ENCODE measurements at places on chromosomes 2 and 18. TPM values are rescaled to one million over a fixed set of nuclear protein-coding genes. Genes with fewer than 3 reads are reported as not detected.

THSD7B gene
- total RNA-seq: 0.05 TPM

DNA sequence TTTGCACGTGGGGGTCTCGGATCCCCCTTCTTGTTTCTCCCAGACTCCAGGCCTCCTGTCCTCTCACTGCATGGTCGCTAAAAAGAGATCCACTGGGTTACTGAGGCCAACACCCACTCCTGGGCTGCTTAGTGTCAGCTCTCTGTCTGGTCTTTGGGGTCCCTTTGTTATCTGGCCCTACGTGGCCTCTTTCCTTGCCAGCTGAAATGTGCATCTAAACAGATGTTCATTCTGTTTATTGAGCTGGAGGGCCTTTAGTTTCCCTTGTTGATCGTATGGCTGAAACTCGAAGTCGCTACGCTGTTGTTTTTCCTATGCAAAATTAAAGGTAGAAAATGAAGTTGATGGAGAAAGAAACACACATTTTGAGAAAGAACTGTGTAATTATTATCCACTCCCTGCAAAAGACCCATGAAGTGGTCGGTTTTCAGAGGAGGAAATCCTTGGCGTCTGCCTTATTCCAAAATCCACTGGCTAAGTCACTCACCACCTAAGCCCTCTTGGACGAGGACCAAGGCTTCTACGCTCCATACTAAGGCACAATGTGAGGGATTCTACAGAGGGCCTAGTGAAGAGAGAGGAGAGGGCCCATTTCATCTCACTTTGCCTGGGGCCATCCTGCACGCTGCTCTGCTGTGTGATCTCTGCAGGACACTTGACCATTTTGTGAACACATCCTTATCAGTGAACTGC is 105.3 kb downstream of the GLI2 start:
- no peak for DNase-seq

DNA sequence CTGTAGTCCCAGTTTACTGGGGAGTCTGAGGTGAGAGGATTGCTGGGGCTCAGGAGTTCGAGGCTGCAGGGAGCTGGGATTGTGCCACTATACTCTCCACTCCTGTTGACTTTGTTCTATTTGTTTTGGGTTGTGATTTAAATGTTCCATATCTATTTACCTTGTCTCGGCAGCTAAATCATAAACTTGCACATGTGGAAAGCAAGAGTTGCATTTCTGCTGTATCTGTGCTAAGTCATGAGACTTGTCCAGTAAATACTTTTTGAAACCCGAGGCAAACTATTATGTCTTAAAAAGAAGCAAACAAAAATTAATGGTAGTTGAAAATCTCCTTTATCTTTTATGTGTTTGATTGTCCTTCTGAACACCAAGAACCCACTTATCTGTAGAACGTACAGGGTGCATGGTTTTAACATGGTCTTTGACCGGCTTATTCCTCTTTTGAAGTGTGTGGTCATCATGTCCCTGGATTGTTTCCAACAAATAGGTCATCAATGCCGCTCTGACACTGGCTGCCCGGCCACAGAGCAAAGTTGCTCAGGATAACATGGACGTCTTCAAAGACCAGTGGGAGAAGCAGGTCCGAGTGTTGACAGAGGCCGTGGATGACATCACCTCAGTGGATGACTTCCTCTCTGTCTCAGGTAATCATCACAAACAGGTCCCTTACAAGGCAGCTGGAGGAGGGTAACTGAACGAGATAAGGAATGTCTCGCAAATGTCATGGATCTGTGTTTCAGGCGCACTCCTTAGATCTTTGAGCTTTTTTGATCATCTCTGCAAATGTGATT is 241.1 kb upstream of the LRRTM1 start:
- DNase-seq: no peak

- DNase-seq: peak; percentile 32
Observed at GRCh38 chr18:33440060-33441043, at the start of gene CCDC178. CCDC178 (minus strand) TSS chr18:33440721; CDS start chr18:33412088, 28,633 bp downstream.

- no peak for DNase-seq
Observed at GRCh38 chr2:207437136-207437523, 92.6 kb upstream of the CREB1 start.

ASB3 gene
- 12.3 TPM for total RNA-seq

GRCh38 chr2:203383038-203383437 is 54.8 kb downstream of the ABI2 start:
- DNase-seq: no peak

DNA sequence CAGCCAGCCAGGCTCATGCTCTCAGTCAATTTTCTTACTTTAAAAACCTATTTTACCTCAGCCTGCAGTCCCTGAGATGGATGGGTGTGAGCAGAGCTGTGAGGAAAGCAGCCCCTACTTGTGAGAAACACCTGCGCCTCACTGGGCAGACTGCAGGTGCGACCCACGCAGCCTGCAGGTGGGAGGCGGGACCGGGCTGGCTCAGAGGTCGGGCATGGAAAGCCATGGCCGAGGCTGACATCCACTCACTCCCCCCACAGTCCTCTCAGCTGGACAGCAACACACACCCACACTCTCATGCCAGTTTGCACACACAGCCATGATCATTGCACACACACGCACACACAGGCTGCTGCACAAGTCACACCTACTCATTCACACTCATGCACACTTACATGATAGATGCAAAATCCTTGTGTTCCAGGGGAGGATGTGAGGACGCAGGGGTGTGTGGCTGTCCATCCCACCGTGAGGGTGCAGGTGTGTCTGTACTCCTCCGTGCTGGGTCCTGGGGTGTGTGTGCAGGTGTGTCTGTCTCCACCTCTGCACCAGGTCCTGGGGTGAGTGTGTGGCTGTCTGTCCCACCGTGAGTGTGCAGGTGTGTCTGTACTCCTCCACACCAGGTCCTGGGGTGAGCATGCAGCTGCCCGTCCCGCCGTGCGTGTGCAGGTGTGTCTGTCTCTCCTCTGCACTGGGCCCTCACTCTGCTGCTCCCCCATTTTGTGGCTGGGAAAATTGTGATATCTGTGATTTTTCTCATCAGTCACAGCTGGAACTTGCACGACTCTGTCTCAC is 166.5 kb downstream of the RTP5 start:
- DNase-seq: no peak

GRCh38 chr2:99880964-99881294 is 261.5 kb downstream of the AFF3 start:
- DNase-seq: no peak

DNA sequence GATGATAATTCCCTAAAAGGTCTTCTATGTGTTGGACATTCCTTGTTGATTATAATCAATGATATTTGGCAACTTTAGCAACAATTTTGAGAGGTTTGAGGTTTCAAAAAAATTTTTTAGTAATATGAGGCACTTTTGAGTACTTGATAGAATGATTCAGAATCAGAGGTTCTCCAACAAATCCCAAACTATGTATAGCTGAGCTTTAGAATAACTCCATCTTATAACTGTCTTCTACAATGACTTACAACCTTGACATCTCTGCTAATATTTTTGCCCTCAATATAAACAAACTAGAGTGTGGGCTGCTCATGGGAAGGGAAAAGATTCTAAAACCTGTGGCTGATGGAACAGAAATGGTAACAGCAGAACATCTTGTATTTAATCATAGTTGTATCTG is 21.5 kb upstream of the SERPINB7 start:
- DNase-seq: no peak

DNA sequence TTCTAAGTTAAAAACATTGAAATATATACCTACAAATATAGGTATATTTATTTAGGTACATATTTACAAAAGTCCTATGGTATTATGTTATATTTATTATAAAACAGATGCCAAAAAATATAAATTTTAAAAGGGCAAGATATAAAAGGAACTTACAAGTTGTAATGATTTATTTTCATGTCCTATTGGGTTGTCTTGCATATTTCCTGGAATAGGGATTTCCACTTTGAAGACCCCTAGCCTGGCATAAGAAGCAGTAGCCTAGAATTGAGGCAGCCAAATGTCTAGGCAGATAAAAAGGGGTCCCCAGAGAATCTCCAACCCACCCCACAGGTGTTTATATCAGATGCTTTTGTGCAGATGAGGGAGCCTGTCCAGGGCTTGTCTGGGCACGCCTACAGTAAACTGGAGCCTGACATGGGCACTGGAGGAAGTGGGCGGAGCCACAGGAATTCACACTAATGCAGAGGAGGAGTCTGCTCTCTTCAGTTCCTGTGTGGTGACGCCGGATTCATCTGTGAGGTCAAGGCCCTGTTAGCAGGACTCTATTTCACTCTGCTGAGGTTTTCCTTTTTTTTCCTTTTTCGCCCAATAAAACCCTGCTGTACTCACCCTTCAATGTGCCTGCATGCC is 1088.9 kb upstream of the PIK3C3 start:
- no peak for DNase-seq

FER1L5 gene
- total RNA-seq: not detected

PLCL1 gene
- 0.30 TPM for total RNA-seq

DNA sequence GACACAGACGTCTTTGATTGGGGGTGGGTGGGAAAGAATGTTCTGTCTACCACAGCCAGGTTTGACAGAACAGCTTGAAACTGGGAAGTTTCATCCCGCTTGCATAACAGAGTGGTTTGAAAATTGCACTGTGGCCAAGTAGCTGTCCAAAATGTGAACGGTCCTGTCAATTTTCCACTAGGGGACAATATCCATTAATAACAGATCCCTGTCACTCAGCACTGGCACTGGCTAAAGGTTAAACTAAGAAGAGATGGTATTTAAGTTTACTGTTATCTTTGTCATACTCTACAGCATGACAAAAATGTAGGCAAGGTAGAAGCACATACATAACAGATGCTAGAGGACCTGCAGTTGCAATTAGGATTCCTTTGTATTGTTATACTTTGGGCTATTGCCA is 55.6 kb upstream of the ACMSD start:
- DNase-seq: no peak

DNA sequence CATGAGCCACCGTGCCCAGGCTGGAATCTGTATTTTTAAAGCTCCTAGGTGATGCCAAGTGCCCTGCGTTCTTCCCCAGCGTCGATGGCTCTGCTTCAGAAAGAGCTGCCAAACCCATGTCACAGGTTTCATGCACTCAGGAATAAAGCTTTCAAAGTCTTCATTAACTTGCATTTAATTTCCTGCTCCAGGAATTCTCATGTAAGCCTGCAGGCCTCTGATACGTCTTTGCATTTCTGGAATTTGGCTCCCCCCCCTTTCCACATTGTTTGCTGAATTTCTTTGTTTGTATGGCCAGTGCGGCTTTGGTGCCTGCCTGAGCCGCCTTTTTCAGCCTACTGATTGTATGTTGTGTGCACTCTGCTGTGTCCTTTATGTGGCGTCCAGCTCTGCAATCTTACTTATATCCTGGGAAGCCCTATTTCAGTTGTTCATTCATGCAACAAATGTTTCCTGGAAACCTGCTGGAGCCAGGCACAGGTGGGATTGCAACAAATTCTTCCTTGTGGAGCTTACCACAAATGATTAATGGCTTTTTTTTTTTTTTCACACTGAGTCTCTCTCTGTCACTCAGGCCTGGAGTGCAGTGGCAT is 17.9 kb upstream of the OTOF start:
- DNase-seq: no peak

REG3A gene
- 0.79 TPM for total RNA-seq

CELF4 gene
- total RNA-seq: not detected

AFF3 gene
- 0.86 TPM for total RNA-seq

GRCh38 chr2:99856119-99856518 is 286.3 kb downstream of the AFF3 start:
- DNase-seq: no peak

ALKAL2 gene
- 0.72 TPM for total RNA-seq

DNA sequence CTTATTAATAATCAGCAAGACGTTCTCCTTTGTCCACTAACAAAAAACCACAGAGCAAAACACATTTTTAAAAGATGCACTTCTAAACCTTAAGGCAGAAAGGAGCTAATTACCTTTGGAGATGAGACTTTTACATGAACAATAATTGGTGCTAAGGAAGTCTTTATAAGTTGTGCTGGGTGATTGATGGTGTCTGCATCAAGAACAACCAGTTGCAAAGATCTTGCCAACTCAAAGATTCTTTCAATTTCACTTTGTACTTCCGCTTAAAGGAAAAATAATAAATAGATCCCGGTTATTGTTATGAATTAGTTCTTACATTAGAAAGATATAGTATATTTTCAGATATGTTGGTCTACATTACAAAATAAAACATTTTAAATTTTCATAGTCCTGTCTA is 26.9 kb upstream of the ARL5A start:
- DNase-seq: no peak

DNA sequence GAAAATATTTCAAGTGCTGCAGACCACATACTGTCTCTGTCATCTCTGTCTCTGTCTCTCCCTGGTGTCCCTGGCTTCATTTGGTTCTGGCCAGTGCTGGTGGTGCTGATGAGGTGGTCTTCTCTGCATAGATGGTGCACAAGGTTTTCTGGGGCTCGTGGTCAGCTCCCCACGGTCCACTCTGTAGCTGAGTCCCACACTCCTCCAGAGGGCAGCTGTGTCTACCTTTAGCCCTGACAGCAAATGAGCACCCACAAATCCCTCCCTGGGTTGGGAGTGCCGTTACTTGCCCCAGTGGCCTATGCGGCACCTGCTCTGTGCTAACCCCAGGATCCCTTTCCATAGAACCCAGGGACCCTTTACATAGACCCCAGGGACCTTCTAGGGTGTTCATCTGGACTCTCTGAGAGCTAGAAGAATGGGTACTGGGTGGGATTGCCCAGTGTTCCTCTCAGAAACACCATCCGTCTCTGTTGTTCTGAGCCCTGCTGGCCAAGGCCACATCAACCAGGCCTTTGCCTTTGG is 129.3 kb downstream of the CAPN13 start:
- DNase-seq: no peak

DNA sequence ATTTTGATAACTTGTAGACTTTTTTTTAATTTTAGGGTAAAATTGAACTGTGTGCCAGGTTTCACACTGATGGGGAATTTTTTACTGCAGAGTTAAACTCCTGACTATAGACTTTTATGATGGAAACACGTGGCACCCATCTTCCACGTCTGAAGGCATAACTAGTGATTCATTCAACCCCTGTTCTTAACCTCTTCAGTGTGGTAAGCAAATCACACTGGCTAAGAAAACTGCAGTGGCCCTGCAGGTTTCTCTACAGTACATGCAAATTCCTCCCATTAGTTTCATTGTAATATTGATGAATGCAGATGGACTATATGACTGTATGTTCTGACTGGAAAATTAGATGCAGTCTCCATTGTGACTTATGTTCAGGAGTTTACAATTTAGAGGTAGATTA is 47.2 kb downstream of the SMAD4 start:
- DNase-seq: no peak

DNA sequence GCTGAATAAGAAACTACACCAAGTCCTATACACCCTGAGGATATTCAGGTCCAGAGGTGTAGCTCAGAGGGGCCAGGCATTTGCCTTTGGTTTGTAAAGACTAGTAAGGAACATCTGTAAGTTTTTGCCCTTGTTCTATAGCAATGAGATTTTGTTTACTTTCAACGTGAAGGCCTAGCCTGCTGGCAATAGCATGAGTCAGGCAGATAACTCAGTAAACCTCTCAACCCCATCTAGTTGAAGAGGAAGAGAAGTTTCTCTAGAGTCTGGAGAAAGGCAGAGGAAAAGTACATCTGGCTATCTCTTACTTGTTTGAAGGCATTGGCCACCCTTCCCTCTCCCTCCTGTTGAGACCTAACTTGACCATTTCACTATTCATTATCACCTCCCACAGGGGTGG is 70.3 kb upstream of the ZNF521 start:
- no peak for DNase-seq
